Esophagus squamous epithelium (tissue), 5 donors: ENCODE measurements at places on chromosomes 12 and 14.
A peak's percentile ranks its signal among the peaks of the same experiment; 100 is the strongest.

GRCh38 chr12:76096079-76096646 is 11.7 kb upstream of the NAP1L1 start:
- H3K4me3 ChIP-seq: no peak overlapping the region
- H3K27ac ChIP-seq: no peak overlapping the region
- H3K4me1 ChIP-seq: no peaks in the 10 kb centered on the region
- DNase-seq: no peak

DNA sequence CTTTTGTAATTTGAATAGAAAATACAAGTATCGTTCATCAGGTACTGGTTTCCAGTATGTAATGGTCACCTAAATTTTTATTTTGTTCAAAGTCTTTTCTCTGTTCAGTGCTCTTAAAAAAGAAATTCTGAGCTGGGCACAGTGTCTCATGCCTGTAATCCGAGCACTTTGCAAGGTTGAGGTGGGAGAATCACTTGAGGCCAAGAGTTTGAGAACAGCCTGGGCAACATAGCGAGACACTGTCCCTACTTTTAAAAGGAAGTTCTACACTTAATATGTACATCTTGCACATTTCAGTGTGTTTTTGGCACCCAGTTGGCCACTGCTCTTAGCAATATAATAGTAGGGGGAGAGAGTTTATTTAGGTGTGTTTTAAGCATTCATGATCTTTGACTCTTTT is 27.9 kb downstream of the PCNX1 start:
- no peak overlapping the region for H3K4me3 ChIP-seq
- DNase-seq: no peak
- H3K36me3 ChIP-seq: no peaks in the 10 kb centered on the region
- peaks cover 10% of the 10 kb centered on the region for H3K4me1 ChIP-seq

GRCh38 chr12:57129889-57130288 is 1.6 kb downstream of the LRP1 start:
- H3K27ac ChIP-seq: peak overlapping the region; percentile 100
- H3K36me3 ChIP-seq: no peaks in the 10 kb centered on the region
- no peaks in the 10 kb centered on the region for H3K27me3 ChIP-seq
- DNase-seq: no peak
- peaks cover 87% of the 10 kb centered on the region for H3K4me1 ChIP-seq

GRCh38 chr14:72262771-72263170 is 330.5 kb downstream of the RGS6 start:
- no peaks in the 10 kb centered on the region for H3K27me3 ChIP-seq
- H3K4me3 ChIP-seq: no peak overlapping the region
- no peak for DNase-seq
- H3K4me1 ChIP-seq: no peaks in the 10 kb centered on the region
- no peak overlapping the region for H3K27ac ChIP-seq
- H3K36me3 ChIP-seq: no peaks in the 10 kb centered on the region

DNA sequence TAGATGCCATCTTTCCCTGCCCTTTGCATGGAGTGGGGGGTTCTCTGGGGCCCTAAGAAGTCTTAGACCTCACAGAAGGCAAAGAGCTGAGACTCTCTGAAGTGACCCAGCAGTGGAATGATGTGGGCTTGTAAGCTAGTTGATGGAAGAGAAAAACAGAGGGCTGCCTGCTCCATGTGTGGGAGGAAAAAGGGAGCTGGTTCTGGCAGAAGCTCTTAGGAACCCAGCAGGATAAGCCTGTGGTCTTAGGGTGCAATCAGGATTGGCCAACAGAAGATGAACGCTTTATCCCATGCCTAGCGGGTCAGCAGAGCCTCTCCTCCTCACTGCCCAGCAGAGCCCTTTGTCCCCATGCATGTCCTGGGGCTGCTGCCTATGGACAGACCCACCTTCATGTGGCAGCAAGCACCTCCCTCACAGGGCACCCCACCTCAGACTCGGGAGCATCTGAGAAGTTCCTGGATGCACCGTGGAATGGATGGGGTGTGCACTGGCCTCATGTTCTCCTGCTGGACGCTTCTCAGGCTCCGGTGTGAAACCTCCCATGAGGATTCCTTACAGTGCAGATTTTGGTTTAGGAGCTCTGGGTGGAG is 152.7 kb downstream of the ADGRD1 start:
- H3K4me3 ChIP-seq: no peak overlapping the region
- DNase-seq: no peak
- H3K27ac ChIP-seq: no peak overlapping the region
- peaks cover 21% of the 10 kb centered on the region for H3K27me3 ChIP-seq
- no peaks in the 10 kb centered on the region for H3K36me3 ChIP-seq

- H3K36me3 ChIP-seq: no peaks in the 10 kb centered on the region
- H3K4me1 ChIP-seq: no peaks in the 10 kb centered on the region
Observed at GRCh38 chr14:80465546-80466220, 254.4 kb upstream of the DIO2 start.

DNA sequence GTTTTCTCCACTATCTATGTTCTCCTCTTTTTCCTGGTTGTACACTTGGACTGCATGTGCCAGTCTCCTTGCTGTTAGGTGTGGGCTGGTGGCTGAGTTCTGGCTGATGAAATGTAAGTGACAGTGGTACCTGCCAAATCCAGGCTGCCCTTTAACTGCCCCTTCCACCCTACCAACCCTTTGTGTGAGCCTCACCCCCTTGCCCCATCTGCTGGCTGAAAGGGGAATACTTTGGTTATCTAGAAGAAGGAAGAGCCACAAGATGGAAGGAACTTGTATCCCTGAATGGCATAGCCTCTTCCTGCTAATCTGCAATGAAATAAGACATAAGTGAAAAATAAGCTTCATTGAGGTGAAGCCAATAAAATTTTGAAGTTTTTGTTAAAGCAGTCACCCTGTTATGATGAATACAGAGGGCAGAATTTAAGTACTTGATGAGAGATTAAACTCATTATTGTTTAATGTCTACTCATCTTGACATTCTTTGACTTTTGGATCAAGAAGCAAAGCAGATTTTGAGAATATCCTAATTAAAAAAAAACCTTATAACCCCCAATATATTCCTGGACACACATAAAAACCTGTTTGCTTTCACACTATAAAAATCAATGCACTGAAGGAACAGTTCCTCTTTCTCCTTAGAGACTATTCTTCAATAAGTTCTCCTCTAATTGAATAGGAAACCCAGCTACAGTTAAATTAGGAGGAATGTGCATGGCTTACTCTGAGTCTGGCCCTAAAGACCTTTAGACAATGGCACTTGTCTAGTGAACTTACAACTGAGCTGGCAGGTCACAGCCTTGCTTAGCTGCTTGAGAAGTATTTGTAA is 262.6 kb upstream of the BTG1 start:
- H3K27me3 ChIP-seq: no peaks in the 10 kb centered on the region
- H3K36me3 ChIP-seq: no peaks in the 10 kb centered on the region
- H3K4me3 ChIP-seq: no peak overlapping the region

DNA sequence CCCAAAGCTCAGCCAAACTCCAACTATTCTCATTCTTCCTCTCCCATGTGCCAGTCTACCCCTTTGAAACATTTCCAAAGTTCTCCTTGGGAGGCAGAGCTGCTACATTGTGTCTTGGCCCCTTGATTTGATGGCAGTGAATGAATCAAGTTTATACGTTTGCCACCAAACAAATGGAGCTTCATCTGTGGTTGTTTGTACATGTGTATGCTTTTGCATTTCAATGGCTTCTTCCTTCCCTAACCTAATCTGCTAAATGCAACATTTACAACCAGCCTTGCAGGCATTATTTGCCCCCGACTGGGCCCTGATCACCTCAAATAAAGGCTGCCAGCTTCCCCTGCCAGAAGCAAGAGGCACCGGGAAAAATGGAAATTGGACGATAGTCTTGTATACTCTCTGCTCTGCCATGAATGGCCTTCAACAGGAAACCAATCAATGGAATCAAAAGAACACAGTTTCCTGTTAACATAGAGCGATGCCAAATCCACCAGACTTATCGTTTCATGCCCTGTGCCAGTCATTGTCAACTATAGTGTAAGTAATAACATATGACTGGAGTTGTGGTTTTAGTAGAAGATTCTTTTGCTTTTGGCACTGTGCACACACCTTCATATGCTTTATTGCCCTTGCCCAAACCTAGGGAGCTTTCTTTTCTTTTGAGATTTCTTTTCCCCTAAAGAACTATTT is 97.8 kb downstream of the TMEM30B start:
- H3K4me1 ChIP-seq: peaks cover 13% of the 10 kb centered on the region
- no peak overlapping the region for H3K4me3 ChIP-seq
- no peak for DNase-seq
- no peaks in the 10 kb centered on the region for H3K36me3 ChIP-seq
- H3K27ac ChIP-seq: no peak overlapping the region
